Naive thymus-derived CD4-positive, alpha-beta T cell (primary cell): ENCODE measurements at places on chromosomes 5 and 9. TPM values are rescaled to one million over a fixed set of nuclear protein-coding genes. Genes with fewer than 3 reads are reported as not detected.

Gene EGFL7
- 2.3 TPM for total RNA-seq

Gene MACROH2A1
- 109 TPM for total RNA-seq

Gene CCIN
- not detected for total RNA-seq

Gene TEK
- not detected for total RNA-seq

DNA sequence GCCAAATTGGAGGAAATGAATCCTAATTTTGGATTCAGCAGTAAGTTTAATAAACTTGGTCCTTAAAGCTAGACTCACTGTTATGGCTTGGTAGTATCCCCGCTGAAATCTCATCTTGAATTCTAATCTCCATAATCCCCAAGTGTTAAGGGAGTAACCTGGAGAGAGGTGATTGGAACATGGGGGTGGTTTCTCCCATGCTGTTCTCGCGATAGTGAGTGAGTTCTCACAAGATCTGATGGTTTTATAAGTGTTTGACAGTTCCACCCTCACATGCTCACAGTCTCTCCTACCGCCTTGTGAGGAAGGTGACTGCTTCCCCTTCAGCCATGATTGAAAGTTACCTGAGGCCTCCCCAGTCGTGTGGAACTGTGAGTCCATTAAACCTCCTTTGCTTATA is 824.5 kb upstream of the WWC1 start:
- no peak for DNase-seq

- DNase-seq: no peak
These were observed 55.7 kb downstream of the LIFR start for GRCh38 chr5:38500573-38501260.

- peak; percentile 35 for DNase-seq
These were observed 79.0 kb downstream of the TLR4 start for GRCh38 chr9:117782931-117783788.

- DNase-seq: no peak
These were observed 19.9 kb downstream of the NEURL1B start for GRCh38 chr5:172660974-172661373.

DNA sequence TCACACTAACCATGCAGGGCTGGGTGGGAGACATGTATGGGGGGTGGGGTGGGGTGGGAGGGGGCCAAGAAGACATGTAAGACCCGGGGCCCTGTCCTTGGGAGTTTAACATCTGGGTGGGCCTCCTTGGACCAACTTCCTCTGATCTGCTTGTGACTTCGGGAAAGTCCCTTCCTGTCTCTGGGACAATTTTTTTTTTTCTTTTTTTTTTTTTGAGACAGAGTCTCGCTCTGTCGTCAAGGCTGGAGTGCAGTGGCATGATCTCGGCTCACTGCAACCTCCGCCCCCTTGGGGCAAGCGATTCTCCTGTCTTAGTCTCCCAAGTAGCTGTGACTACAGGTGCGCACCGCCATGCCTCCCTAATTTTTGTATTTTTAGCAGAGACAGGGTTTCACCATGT is 23.8 kb upstream of the IER5L start:
- DNase-seq: no peak

- no peak for DNase-seq
These were observed at the start of gene TRIM7 for GRCh38 chr5:181204826-181205760. TRIM7 (minus strand) TSS chr5:181205196; CDS start chr5:181205110, 86 bp downstream.

GRCh38 chr9:95009459-95009858 is 283.0 kb downstream of the AOPEP start:
- no peak for DNase-seq

GRCh38 chr5:92907938-92908606 is 672.9 kb downstream of the NR2F1-AS1 start:
- no peak for DNase-seq

DNA sequence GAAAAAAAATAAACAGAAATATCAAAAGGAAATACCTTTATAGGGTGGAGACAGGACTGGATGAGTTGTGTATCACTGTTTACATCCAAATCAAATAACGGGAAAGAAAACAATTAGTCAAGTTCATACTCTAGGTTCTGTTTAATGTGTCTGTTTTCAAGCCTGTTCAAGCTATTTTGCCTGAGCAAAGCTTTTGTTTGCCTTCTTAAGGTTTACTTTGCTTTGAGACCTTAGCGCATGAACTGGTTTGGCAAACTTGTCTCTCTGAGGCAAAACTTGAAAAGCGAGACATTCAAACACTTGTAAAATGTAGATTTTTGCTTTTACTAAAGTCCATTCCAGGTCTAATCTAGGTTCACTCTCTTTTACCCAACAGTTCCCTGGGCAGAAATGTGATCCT is 174.1 kb upstream of the RFX3 start:
- no peak for DNase-seq

GRCh38 chr5:176816791-176817347 is 6.5 kb downstream of the UNC5A start:
- no peak for DNase-seq

DNA sequence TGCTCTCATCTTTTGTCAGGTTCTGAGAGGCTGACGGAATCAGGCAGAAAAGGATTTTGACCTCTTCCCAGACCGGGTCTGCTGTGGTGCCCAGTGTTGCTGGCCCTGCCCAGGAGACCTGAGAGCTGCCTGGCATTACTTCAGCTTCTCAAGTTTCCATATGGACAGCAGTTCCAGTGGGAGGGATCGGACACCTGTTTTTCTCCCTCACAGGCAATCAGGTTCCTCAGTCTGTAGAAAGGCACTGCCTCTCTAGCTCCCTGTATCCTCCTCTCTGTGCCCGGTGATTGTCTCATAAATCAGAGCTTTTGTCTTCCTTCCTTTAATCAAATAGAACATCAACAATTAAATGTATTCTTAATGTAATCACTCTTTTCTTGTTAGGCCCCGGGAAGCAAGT is 198.7 kb downstream of the SEMA6A start:
- DNase-seq: no peak

- no peak for DNase-seq
These were observed 728.9 kb downstream of the MAT2B start for GRCh38 chr5:164234321-164234720.

GRCh38 chr5:75963554-75963953 is 119.6 kb upstream of the SV2C start:
- no peak for DNase-seq

- DNase-seq: no peak
These were observed 31.6 kb downstream of the EXD3 start for GRCh38 chr9:137391411-137391754.

DNA sequence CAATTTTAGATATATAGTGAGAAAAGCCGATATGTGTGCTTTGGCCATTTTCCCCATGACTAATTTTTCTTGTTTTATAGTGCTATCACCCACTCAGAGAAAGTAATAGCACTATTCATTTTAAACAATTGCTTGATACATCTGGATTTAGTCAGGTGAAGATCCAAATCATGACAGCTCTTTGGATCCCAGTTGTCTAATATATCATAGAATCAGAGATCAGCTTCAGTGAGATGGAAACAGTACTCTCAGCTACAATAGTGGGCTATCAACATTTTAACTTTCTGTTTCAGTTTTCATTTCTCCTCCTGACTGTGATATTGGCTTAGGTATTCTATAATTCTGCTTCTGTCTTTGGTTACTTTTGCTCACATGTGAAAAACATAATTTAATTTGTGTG is 38.7 kb downstream of the VCAN start:
- DNase-seq: no peak

GRCh38 chr5:158718738-158719505 is 380.8 kb downstream of the EBF1 start:
- no peak for DNase-seq

DNA sequence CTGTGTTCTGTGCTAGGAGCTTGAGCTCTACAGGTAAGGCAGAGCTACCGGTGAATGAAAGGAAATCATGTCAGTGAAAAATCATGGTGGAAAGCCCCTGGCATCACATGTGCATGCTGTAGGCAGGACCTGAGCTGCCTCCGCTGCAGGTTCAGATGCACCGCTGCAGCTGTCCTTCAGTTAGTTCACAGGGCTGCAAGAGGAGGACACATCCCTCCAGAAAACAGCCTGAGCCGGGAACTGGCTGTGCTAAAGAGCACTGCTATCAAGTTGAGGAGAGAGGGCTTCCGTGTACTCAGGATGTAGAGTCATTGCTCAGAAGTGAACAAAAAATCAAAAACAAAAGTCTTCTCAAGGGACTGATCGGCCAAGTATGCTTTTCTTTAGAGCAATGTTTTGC is 138.6 kb downstream of the ERCC6L2 start:
- DNase-seq: peak; percentile 63

DNA sequence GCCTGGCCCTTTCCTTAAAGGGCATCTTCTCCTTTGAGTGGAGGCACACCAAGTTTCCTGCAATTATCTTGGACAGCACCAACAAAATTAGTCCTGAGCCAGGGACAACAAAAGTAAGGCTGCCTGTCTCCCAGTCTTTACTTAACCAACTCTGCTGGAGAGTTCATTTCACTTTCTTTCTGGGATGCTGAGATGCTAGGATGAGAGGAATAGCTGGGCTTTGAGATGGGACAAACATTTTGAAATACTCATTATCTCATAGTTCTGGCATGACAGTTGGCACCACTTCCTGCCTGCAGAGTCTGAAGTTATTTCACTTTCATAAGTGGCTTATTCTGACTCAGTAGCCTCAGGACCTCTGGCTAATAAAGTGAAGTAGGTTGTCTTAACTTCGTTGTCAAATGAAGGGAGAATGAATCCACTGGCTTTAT is 157.0 kb downstream of the C9orf152 start:
- no peak for DNase-seq
